ENCODE measurements at places on chromosomes 11 and 22.

GRCh38 chr11:35785287-35786167, 123.0 kb downstream of the TRIM44 start:
- DNase-seq = no peak

DNA sequence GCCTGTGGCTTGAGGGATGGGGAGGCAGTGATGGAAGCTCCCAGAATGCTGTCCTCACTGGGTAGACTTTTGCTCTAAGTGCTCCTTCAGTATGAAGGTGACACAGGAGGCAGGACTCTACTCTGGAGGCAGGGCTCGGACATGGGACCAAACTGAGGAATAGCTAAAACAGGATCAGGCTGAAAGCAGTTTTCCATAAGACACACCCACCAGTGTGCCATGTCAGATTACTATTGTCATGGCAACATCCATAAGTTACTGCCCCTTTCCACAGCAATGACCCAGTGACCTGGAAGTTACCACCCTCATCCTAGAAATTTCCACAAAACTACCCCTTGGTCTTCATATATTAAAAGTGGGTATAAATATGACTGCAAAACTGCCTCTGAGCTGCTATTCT, 43.6 kb upstream of the GALNT18 start:
- no peak for DNase-seq

GRCh38 chr11:126109941-126110731, 47.5 kb upstream of the CDON start:
- DNase-seq = peak; percentile 75

GRCh38 chr11:3052109-3052479, 5.1 kb downstream of the CARS1 start:
- no peak for DNase-seq
